Eye (tissue), 1 donor: ENCODE measurements at places on chromosomes 6 and 20.
A peak's percentile ranks its signal among the peaks of the same experiment; 100 is the strongest.

GRCh38 chr20:53750827-53751619 lies 157.4 kb upstream of the ZNF217 start:
- peak; percentile 72 for DNase-seq

DNA sequence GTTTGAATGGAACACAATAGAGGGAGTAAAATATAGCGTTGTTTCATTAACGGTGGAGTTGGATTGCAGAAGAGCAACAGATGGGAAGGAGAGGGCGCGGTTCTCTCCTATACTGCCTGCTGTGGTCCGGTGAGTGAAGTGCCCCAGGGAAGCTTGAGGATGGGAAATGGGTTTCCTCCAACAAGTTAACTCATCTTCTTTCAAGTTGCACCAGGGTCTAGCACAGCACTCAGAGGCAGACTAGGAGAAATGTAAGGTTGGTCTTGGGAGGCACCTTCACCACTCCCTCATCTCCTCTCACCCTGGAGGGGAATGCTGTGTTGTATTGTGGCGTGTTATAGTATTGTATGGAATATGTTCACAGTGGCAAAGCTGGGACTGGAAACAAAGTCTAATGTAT lies 96.9 kb upstream of the SLC24A3 start:
- no peak for DNase-seq

DNA sequence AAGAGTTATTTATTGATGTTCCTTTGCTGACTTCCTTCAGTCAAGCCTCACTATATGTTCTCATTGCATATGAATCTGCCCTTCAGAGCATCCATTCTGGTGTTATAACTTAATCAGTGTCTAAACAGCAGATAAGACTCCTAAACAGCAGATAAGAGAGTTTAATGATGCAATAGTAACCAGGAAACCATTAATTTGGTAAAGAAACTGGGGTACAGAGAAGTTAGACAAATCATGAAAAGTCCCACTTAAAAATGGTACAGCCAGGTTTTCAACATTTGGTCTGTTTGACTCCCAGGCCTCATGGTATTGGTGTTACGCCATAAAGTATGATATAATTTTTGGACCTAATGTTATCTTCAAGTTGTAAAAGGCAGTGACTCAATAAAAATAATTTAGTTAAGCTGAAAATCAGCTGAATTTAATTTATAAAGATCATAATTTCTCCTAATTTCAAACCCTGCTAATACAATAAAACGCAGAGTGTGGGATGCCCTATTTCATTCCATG lies 127.4 kb upstream of the DST start:
- no peak for DNase-seq

- no peak for DNase-seq
Observed at GRCh38 chr6:23396949-23397348, 729.1 kb upstream of the NRSN1 start.

- no peak for DNase-seq
Observed at GRCh38 chr6:164741938-164742451, 567.4 kb downstream of the C6orf118 start.

DNA sequence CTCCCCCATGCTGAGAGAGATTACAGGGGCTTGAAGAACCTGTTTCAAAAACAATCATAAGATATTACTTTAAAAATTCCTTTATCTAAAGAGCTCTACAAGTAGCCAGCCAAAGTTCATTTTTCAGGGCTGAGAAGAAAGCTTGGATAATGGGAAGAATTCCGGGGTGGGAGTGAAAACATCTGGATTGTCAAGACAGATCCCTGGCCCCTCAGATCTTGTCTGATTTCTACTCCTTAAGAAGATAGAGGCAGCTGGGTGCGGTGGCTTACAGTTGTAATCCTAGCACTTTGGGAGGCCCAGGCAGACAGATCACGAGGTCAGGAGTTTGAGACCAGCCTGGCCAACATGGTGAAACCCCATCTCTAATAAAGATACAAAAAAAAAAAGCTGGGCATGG lies 24.8 kb downstream of the TRMT6 start:
- DNase-seq = no peak

- DNase-seq = no peak
Observed at GRCh38 chr20:55258559-55258958, 746.8 kb downstream of the CBLN4 start.

DNA sequence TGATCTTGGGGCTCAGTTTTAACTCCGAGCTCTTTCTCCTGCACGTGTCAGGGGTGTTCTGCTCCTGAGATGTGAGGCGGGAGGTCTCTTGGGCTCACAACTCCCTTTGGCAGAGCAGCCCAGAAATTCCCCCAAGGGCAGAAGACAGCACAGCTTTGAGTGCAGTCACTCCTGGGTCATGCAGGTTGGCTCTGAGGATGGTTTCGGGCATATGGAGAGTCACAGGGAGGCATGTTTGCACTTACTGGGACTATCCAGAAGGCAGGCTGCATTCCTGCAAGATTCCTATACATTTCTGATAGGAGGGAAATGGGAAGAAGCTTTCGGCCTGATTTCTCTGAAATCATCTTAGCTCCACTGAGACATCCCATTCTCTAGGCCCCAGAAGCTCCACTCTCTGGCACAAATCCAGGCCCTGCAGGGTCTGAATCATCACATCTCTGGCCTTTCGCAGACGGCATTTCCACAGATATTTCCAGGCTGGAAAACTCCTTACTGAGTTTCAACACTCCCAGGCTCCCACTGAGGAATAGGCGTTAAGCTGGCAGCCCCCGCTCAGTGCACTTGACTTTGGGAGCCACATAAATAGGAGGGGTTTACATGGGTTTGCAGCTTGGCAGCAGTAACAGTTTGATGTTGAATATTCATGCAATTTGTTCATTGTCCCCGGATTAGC lies 39.7 kb downstream of the AGPAT4 start:
- no peak for DNase-seq

DNA sequence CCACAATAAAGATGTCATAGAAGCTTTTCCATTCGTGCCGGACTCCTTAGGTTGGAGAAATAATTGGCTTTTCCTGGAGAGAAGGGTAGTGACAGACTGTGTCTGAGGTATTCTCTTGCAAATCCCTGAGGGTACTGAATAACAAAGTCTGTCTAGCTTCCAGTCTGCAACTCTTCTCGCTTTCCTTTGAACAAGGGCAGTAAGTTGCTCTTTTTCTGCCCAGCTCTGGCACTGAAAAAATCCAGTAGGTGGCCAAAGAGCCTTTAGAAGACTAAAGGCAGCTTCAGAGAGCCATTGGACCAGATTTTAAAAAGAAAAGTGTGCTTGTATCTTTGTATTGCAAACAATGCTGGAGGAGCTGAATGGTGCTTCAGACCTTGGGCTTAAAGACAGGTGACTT lies 20.7 kb upstream of the RREB1 start:
- DNase-seq = peak; percentile 27

DNA sequence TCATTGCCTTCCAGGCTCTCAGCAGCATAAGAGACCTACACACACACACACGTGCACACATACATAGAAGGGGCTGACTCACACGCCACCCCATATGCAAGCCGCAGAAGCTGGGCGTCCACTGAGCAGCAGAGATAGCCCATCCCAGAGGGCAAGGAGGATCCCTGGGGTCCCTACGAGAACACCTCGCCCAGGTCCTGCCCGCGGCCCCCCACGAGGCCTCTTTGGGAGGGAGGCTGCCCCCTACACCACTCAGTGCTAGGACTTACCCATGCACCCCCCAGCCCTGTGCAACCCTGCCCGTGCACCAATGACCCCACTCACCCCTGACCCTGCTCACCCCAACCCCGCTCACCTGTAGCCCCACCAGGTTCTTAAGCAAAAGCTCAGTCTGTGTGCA lies 20.6 kb upstream of the NTSR1 start:
- no peak for DNase-seq

DNA sequence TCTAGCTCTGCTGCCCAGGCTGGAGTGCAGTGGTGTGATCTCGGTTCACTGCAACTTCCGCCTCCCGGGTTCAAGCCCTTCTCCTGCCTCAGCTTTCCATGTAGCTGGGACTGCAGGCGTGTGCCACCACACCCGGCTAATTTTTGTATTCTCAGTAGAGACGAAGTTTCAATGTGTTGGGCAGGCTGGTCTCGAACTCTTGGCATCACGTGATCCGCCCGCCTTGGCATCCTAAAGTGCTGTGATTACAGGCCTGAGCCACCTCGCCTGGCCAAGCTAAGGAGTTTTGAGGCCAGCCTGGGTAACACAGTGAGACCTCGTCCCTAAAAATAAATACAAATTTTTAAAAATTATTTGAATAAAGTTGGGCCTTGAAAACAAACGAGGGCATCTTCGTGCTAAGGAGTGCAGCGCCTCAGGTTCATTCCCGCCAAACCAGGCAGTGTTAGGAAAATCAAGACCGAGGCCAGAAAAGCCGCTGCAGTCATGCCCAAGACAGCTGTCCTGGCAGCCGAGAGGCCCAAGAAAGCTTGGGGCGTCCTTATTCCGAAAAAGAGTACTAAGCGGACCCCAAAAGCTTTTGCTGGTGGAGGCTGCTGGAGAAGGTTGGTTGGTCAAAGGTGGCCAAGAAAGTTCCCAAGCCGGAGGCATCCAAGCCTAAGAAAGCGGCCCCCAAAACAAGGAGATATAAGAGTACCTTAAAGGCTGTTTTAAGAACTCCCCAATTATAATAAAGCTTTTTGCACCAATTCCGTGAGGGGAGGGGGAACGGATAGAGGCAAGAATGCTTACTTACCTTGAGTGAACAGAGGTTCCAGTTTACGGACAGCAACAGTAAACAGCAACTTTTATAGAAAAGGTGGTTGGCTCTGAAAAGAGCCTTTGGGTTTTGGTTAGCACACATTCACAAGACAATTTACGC lies 109.0 kb downstream of the HFE start:
- peak; percentile 71 for DNase-seq

GRCh38 chr20:23584434-23585199 lies 16.3 kb upstream of the CST9L start:
- DNase-seq = no peak

DNA sequence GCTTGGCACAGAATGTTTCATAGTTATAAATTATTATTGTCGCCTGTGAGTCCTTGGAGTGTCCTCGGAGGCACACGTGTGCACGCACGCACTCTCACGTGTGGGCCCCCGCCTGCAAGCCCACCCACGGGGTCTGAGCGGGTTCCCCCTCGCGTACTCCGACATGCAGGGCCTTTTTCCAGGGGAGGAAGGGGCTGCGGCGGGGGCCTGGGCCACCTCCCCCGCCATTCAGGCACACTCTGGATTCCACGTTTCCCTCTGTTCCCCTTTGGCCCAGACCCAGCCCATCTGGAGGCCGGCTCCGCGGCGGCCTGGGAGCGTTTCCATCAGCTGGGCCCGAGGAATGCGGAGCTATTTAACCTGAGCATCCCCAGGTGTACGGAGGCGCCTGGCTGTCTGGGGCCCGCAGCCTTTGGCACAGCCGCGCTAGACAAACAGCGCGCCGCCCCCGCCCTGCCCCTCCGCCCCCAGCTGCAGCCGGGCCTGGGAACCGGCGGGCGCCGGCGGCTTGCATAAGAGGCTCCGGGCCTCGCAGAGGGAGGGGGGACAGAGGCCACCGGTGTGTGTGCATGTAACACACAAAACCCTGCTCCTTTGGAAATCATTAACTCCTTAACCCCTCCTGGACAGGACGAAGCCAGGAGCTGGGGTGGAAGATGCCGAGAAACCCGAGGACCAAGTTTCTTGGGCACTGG lies 3.3 kb downstream of the ID1 start:
- DNase-seq = peak; percentile 85

- DNase-seq = no peak
Observed at GRCh38 chr6:36906539-36907325, 21.0 kb downstream of the C6orf89 start.

DNA sequence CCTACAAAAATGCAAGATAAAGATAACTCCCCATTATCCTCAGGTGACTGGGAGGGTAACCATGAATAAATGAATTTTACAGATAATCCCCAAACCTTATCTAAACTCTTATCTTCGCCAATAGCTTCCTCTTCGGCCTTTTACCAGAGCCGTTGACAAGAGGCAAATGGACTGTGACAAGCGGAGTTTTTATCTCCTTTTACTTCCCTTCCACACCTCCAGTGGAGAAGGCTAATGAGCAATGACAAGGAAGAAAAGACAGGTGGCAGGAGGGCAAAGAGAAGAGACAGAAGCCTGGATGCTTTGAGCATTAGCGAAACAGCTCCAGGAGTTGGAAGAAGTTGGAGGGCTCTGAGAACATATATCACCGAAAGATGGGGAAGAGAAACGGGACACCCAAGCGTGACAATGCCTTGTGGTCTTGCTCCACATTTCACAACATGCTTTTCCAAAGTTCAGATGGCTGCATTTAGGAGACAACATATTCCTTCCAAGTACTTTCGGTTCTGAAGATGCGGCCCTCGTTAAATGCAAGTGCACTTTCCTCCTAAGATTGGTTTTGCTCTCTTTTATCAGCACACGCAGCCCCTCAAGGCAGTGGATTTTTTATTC lies 69.2 kb downstream of the PRDM1 start:
- DNase-seq = no peak

DNA sequence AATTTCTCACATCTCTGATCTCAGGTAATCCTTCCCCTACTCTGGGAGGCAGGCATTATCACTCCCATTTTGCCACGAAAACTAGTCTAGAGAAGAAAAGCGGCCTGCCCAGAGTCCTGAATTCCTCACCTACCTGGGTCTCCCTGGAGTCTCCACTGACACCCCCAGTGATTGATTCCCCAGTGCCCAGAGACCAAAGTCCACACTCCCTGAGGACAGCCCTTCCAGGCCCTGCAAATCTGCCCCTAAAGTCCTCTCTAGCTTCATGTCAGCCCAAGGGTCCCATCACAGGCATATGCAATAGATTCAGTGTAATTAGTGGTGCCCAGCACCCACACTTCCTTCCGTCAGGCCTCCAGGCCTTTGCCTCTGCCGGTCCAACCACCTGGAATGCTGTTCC lies 47.2 kb downstream of the MAFB start:
- DNase-seq = no peak

DNA sequence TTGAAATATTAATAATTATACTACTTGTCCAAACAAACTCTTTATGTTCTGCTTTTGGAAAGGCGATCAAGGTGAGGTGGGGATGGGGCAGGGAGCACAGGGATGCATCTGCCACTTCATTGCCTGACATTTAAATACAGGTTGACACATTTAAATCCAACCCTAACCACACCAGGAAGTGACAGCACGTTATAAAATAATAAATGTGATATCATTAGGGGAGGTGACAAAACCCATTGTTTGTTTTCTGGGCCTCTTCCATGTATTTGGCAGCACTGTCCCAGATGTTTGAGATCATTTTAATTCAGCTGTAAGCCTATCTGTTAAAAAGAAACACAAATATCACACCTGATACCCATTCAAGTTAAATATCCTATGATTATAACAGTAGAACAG lies 342.4 kb upstream of the ARID1B start:
- no peak for DNase-seq

DNA sequence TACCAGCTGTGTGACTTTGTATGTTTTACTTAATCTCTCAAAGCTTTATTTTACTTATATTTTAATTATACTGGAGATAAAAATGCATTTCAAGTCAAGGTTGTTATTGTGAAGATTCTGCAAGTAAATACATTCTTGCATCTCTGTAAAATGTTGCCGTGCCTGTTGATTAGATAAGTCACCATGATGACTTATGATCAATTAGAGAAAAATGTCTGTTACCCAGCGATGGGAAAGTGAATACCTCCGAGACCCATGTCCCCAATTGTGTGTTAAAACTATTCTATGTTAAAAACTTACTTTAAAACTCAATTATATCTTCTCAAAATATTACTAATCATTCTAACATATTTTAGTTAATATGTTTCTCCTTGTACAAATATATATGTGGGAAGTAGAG lies 39.9 kb downstream of the MYB start:
- DNase-seq = no peak
